Naive B cell (primary cell): ENCODE measurements at places on chromosomes 16 and 17. TPM values are rescaled to one million over a fixed set of nuclear protein-coding genes. Genes with fewer than 3 reads are reported as not detected.
A peak's percentile ranks its signal among the peaks of the same experiment; 100 is the strongest.

DNA sequence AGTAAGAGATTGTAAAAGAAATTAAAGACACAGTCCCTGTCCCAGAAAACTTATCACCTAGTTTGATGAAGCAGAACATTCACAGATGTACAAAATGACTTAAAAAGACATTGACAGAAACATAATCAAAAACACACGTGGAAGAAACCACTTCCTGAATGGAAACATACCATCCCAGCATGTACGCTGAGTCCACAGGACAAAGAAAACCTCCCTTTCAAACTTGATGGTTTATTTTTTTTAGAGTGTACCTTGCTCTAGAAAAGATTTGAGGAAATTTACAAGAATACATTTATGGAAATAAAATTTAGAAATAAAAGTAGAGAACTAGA lies 140.9 kb downstream of the PMP22 start:
- DNase-seq, result no peak

- no peak for DNase-seq
Measured at GRCh38 chr16:74574146-74574545, 32.8 kb downstream of the GLG1 start.

DNA sequence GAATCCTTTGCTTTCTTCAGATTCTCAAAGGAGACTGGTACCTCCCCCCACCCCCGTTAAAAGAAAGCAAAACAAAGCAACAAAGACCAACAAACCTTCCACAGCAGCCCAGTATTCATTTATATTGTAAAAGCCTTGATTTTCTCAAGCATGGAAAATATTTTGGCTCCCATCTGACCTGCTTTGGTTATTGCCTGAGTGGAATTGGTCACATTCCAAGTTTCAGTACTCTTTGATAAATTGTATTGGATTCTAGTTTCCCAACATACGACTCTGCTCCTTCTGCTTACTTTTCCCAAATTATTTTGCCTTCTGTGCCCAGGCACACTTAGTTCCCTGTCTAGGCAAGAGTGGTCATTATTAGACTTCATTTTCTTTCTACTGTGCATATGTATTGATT lies 1.3 kb downstream of the ABCC11 start:
- DNase-seq, result no peak

- no peak for DNase-seq
Measured at GRCh38 chr17:3985846-3986245, 21.6 kb upstream of the ATP2A3 start.

DNA sequence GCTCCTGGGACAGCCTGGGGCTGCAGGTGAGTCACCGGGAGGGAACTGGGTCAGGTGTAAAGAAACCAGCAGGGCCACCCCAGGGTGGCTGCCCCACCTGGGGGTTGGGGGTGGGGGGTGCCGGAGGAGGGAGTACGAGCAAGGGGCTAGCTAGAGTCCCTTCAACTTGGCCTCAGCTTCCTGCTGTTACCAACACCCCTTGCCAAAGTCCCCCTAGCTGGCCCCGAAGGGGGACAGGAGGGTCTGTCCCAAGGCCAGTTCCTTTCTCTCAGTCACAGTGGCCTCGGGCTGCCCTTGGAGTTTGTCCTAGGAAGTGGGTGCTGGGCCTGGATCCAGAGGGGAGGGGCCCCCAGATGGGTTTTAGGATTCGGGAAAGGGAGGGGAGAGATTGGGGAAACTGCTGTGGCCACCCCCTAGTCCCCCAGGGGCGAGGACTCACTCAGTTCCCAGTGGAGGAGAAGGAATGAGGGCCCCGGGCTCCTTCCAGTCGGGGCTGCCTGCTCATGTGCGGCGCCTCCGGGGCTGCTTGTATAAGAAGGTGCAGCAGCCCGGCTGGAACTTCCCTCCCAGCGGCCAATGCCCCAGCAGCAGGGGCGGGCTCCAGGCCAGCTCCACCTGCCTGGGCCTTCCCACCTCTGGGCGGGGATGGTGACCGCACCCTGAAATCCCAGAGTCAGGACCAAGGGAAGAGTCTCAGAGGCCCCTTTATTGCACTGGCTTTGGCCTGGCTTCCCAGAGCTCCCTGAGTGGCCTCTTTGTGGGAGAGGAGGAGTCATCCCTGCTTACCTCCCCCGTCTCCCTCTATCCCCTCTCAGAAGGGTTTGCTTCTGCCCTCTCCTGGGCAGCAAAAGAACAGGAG lies 7.3 kb downstream of the ARHGAP27 start:
- no peak for DNase-seq

- peak; percentile 86 for DNase-seq
Measured at GRCh38 chr17:4365103-4365627, 1.3 kb downstream of the UBE2G1 start.

DNA sequence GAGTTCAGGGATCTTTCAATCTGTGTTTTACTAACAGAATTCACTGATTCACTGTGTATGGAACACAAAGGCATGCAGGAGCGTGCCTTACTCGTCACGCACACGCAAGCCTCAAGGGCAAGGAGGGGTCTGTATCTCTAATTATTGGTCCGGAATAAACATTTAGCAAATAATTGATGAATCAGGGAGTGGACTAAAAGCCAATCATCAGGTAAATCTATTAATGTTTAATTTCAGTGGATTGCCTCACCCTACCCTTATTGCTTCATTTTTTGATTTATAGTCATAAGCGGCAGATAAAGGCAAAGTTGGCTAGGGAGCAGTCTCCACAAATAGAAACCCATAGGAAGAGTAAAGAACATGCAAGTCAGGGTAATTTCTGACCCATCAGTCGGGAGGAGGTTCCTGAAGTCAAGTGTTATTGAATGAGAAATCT lies 7.4 kb upstream of the HSD17B2 start:
- no peak for DNase-seq

- no peak for DNase-seq
Measured at GRCh38 chr17:1498233-1498632, 5.7 kb upstream of the MYO1C start.

DNA sequence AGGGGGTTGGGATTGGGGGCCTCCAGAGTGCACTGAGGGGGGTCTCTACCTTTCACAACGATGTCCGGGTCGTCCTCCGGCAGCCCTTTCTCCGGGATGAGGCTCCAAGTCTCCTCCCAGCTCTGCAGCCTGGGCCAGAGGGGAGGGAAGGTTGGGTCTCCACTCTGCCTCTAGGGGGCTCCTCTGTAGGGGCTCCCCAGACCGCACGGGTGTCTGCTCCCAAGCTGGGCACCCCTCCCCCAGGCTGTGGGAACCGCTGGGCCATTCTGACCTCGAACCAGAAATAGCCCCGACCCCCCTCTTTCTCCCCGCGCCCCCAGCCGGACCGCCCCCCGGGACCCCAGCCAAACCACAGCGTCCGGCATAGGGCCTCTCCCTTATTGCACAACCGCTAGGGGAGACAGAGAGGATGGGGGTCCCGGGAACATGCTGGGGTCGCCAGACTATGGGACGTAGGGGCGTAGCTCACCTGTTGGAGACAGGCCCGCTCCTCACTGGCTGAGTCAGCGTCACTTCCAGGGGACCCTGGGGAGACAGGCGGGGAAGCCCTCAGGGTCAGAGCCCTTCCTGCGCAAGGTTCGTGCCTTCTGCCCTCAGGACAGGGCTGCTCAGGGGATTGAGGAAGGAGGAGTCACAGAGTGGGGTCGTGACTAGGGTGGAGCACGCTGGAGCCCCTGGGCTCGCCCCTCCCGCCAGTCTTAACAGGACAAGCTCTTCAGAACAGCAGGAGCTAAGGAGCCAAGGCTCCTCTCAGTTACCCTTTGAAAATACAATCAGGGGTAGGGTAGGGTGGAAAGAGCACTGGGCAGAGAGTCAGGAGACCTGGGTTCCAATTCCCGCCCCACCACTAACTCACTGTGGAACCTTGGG lies 2.7 kb downstream of the PLEKHH3 start:
- DNase-seq, result no peak

GRCh38 chr17:7477392-7478275 lies 1.8 kb downstream of the ZBTB4 start:
- DNase-seq, result no peak

- no peak for DNase-seq
Measured at GRCh38 chr17:10920558-10921108, 82.7 kb upstream of the PIRT start.

- DNase-seq, result no peak
Measured at GRCh38 chr16:18852647-18853046, 51.3 kb upstream of the ARL6IP1 start.

DNA sequence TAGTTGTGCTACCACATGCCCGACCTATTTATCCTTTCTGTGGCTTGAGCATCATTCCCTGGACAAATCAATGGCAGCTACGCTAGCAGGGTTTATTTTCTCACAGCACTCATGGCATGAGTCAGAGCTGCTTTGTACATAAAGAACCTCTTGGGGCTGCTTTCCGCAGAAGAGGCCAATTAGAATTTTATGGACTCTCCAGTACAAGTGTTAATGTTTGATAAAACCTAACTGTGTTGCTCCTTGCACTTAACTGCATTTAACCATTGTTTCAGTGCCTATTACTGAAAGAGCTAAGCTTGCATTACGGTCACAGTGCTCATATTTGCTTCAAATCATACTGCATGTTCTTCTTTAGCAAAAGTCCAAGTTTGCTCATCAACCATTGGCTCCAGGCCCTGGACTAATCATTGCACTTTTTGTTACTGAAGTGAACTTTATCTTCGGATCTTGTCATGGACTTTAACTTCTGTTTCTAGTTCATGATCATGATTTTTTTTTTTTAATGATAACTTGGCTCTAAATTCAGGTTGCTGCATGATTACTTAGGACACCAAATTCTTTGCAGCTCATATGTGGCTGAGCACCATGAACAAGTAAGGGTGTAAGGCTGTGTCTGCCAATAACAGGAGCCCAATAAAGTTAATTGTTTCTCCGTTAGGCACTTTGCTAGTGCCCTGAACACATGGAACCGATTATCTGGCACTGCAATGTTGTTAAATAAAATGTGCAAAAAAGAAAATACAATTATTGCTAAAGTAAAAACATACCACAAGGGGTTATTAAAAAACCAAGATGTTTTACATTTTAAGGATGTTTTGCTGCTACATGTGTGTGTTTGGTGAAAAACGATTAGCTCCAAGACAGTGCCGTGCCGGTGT lies 492.2 kb downstream of the KCNJ2 start:
- DNase-seq, result no peak

- no peak for DNase-seq
Measured at GRCh38 chr16:88844419-88845036, 12.2 kb downstream of the GALNS start.

DNA sequence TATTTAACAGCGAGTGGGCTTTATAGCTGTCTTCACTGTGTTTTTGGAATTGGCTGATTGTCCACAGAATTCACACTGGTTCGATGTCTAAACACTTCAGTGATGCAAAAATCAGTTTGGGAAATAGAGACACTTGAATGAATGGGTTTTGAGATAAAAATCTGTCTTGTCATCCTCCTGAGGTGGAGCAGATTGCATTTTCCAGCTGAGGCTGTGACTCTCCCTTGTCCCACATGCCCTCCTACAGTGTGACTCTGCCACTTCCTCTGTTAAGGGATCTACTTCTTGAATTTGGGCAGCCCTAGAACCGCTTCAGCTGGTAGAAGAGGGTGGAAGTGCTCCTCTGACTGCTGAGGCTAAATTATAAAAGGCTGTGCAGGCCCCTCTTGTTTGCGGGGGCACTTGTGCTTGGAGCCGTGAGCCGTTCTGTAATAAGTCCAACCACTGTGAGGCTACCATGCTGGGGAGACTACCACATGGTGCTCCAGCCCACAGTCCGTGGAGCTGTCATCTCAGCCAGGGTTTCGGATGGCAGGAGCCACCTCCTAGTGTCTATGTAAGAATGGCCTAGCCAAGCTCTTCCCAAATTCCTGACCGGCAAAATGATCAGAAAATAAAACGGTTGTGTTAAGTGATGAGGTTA lies 175.9 kb downstream of the SPECC1 start:
- no peak for DNase-seq

GRCh38 chr17:16931318-16932060 lies 40.4 kb downstream of the TNFRSF13B start:
- DNase-seq, result no peak

GRCh38 chr16:16162591-16162990 lies 60.7 kb downstream of the ABCC6 start:
- no peak for DNase-seq

GRCh38 chr17:37413875-37414519 lies 7.3 kb downstream of the TADA2A start:
- no peak for DNase-seq

GRCh38 chr17:4536259-4536741 lies 18.9 kb downstream of the MYBBP1A start:
- DNase-seq, result no peak

DNA sequence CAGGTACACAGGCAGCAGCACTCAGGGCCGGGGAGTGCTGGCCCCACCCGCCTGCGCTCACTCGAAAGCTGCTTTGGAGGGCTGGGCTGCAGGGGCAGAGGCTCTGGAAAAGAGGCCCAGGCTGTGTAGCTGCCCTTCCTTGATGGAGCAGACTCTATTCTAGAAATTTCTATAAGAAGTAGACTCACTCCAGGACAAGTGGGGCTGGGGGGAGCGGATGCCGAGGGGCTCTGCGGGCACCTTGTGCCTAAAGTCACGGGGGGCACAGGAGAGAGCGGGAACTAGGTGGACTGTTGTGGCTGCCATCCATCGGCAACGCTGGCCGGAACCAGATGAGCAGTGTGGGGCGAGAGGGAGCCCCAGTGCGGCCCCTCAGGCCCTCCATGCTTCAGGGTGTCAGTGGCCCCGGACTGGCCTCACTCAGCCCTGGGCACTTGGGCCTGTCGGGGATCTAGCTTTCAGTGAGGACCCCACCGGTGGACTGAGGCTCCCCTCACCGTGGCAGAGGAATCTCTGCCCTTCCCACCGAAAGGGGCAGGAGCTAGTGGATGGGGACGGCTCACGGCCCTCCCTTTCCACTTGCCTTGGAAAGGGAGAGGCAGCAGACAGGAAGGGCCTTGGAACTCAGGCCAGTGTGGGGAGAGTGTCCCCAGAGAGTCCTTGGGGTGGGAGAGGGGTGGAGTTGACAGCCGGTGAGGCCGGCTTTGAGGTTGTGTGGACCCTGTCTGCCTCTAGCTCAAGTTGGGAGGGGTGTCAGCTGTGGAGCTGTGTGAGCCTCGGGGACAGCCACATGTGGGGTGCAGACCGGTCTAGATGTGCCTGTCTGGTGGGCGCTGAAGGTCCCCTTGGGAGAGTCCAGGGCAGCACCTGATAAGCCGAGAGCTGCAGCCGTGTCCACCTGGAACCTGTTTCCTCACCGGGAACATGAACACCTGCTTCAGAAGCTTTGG lies 16.6 kb downstream of the ENDOV start:
- no peak for DNase-seq

DNA sequence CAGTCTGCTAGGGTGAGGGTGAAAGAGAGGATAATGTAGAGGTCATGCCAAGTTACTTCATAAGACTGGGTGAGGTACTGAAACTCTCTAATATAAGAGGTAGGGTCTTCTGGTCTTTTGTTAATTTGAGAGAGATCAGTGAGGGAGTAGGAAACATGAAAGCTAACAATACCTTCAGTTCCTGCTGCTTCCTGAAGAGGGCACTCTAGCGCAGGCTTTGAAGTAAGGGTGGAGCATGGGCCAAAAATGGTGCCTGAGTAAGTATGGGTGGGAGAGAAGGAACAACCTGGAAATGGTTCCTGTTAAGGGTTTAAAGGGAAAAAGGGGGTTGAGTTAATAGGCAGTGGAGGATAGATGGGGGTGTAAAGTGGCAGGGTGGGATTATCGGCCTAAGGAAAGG lies 2449.5 kb downstream of the TP53TG3F start:
- no peak for DNase-seq

CCL5 gene
- 7.7 TPM for polyA plus RNA-seq

TBC1D3G gene
- polyA plus RNA-seq, result 0.31 TPM

MYLK3 gene
- polyA plus RNA-seq, result not detected

CDH3 gene
- polyA plus RNA-seq, result not detected

ERN1 gene
- 2.2 TPM for polyA plus RNA-seq

TAF1C gene
- polyA plus RNA-seq, result 7.4 TPM

KRT33B gene
- polyA plus RNA-seq, result not detected

PPY gene
- not detected for polyA plus RNA-seq

SLC5A10 gene
- polyA plus RNA-seq, result 0.06 TPM
